Common myeloid progenitor, CD34-positive (primary cell): ENCODE measurements at places on chromosomes 11 and 22.

- no peaks in the 10 kb centered on the region for H3K36me3 ChIP-seq
- no peaks in the 10 kb centered on the region for H3K4me1 ChIP-seq
- H3K27me3 ChIP-seq, result peaks cover 2% of the 10 kb centered on the region
- DNase-seq, result no peak
- H3K4me3 ChIP-seq, result no peak overlapping the region
These were observed 763.9 kb downstream of the NTM start for GRCh38 chr11:132134322-132134721.

DNA sequence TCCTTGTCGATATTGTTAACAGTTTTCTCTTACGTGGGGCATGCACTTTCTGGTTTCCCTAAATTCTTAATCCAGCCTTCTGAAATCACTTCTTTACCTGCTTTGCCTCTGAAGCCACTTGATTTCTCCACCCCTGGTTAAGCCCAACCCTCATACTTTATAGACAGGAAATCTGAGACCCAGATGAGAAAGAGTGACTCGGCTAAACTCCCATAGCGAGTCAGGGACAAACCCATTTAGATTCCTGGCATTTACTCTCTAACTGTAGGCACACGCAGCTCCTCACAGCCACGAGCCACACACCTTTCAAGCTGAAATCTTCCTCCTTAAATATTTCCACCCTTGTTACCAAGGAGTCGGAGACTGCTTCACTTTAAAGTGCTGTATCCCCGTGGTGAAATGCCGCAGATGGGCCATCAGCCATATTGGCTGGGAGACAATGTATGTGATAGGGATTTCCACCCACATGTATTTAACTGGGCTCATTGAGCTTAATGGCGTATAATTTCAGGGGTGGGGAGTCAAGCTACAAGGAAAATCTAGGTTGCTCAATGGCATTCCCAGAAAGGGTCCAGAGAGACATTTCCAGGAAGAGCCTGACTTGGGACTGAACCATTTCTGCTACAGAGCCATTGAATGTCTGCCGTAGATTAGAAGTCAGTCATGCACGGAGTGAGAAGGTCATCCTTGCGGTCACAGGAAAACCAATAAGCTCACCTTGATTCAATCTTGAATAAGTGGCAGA lies 49.9 kb upstream of the GRK3 start:
- no peak overlapping the region for H3K4me3 ChIP-seq
- H3K27me3 ChIP-seq, result no peaks in the 10 kb centered on the region
- H3K36me3 ChIP-seq, result no peaks in the 10 kb centered on the region
- H3K4me1 ChIP-seq, result no peaks in the 10 kb centered on the region
- H3K27ac ChIP-seq, result no peak overlapping the region

- DNase-seq, result peak; percentile 76
- H3K4me1 ChIP-seq, result peaks cover 4% of the 10 kb centered on the region
- no peak overlapping the region for H3K4me3 ChIP-seq
- H3K27me3 ChIP-seq, result no peaks in the 10 kb centered on the region
- H3K27ac ChIP-seq, result no peak overlapping the region
These were observed 20.2 kb downstream of the FADS3 start for GRCh38 chr11:61871158-61871597.

- no peaks in the 10 kb centered on the region for H3K27me3 ChIP-seq
- no peak overlapping the region for H3K27ac ChIP-seq
- no peaks in the 10 kb centered on the region for H3K36me3 ChIP-seq
- H3K4me3 ChIP-seq, result no peak overlapping the region
- H3K4me1 ChIP-seq, result no peaks in the 10 kb centered on the region
These were observed 12.9 kb downstream of the CHRNA10 start for GRCh38 chr11:3658252-3658651.

- no peak overlapping the region for H3K27ac ChIP-seq
- no peaks in the 10 kb centered on the region for H3K4me1 ChIP-seq
- H3K36me3 ChIP-seq, result no peaks in the 10 kb centered on the region
- DNase-seq, result no peak
These were observed 71.5 kb downstream of the WNT7B start for GRCh38 chr22:45905326-45905923.

GRCh38 chr11:69704508-69705253 lies 859 bp upstream of the FGF19 start:
- peaks cover 21% of the 10 kb centered on the region for H3K4me1 ChIP-seq
- peaks cover 37% of the 10 kb centered on the region for H3K27me3 ChIP-seq
- no peaks in the 10 kb centered on the region for H3K36me3 ChIP-seq
- no peak overlapping the region for H3K27ac ChIP-seq
- DNase-seq, result peak; percentile 18
